ENCODE measurements at places on chromosomes 3 and 15.

DNA sequence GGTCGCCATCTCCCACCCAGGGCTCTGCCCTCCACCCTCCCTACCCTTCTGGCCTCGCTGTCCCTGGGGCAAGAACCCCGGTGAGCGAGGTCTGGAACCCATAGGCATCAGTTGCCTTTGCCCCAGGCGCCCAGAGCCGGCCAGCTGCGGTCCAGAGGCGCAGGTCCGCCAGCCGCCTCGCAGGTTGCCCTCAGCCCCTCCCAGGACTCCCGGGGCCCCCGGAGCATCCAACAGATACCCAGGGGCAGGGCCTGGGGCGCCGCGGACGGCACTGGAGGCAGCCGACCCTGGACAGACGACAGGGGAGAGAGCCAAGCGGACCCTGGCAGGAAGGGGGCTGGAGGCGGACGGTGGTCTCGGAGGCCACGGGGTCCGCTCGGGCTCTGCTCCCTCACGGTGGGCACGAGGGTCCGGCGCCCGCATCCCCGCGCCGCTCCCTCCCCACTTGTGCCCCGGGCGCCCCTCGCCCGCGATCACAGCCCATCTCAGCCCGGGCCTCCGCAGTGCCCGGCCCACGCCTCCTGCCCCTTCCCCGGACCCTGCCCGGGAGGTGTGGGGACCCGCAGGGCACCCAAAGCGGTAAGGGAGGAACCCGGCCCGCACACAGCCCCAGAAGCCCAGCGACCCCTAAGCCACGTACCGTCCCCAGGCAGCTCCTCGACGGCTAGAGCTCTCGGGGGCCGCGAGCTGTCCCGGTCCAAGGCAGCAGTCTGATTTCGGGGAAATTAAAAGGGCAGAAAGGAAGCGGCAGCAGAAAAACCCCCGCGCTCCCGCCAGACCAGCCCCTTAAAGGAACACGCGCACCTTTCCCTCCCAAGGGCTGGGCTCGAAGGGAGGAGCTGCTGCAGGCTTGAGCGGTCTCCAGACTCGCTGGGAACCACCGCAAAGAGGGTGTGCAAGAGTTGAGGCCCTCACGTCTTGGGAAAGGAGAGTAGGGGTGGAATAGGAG is at the start of gene HAPLN3:
TSS of gene HAPLN3 (minus strand) at position 726 of the 949 bp plus-strand sequence. CDS start 8,246 bp downstream, outside the sequence.
- DNase-seq: no peak

DNA sequence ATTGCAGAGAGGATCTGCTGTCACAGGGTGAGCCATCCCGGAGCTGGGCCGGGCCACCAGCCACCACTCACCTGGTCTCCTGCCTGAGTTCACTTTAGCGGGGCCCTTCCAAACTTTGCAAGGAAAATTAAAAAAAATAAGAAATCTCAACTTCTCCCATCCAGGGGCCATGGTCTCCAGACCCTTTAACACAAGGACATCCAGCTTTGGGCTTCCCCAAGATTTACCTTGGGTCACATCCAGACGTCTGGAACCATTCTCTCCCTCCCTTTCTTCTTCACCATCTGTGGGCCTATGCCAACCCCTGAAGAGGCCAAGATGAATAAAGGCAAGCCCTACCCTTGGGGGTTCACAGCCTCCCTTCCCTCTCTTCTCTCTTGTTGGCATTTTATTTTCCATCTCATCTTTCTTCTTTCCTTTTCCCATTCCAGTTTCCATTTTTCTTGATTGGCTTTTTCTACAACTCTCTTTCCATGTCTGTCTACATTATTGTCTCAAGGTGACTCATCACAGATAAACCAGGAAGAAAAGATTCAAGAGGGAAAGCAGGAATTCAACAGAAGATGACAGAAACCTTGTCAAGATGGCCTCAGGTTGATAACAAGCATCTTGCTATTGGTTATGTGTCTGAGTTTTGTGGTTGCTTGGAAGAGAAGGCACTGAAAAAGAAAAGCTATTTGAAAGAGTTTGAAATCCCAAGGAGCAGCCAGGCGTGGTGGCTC is 49.5 kb downstream of the ITGA11 start:
- DNase-seq: no peak

DNA sequence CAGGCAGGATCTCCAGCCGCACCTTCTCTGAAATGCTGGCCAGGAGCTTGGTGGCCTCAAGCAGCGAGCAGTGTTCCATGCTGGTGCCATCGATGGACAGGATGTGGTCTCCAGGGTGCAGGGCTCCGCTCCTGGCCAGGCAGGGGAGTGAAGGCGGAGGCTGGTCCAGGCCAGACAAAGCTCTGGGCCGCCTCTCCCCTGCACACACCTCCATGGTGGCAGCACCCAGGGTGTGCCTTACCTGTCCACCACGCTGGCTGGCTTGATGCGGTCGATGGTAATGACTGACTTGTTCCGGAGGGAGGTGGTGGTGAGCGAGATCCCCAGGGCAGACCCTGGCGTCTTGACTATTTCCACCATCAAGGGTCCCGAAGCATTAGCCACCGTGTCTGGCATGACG is 20.0 kb downstream of the GRIP2 start:
- no peak for DNase-seq

DNA sequence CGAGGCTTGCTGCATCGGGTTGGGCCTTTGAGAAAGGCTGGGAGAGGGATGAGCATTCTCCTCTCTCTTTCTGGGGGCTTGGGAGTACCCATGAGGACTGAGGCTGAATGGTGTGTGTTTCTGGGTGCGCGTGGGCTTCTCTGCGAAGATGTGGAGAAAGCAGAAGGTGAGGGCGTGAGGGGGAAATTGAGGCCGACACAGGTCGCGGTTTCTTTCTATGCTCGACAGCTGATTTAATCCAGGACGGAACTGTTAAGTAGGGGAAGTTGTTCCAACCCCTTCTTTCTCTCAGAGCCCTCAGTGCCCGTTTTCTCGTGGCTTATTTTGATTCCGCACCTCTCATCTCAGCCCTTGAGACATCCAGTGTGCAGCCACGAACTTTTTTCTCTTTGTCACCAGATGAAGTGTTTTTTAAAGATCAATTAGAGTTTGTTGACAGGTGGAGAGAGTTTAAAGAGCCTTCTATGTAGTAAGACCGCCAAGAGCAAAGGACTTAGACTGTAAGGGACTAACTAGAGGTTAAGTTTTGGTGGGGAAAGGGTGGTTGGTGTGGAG is 711 bp downstream of the STARD9 start:
- no peak for DNase-seq

DNA sequence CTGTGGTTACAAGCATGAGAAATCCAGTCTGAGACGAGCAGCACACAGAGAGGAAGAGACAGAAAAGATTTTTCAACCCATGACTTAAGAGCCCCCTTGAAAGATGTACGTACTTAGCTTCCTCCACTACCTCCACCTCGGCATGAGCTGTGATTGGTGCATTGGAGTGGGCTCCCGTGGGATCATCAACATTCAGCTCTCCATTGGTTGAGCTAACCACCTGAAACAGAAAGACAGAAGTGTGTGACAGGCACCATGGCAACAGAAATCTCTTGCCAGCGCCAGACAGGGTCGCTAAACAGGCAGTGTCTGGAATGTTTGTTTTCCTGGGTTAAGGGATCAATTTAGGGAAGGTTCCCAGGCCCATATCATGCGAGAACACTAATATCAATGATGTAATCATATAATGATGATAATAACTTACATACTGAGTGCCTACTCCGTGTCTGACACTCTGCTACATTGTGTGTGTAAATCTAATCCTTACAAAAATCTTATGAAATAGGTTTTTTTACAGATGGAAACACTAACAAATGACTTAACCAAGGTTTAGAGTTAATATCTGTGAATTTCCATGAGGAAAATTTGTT is 17.5 kb upstream of the PPIB start:
- peak; percentile 93 for DNase-seq

DNA sequence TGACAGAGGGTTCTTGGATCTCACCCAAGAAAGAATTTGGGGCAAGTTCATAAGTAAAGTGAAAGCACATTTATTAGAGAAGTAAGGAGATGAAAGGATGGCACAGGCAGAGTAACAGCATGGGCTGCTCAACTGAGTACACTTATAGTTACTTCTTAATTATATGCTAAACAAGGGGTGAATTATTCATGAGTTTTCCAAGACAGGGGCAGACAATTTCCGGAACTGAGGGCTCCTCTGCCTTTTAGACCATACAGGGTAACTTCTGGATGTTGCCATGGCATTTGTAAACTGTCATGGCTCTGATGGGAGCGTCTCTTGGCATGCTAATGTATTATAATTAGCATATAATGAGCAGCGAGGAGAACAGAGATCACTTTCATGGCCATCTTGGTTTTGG is 221.2 kb upstream of the STT3B start:
- DNase-seq: no peak

DNA sequence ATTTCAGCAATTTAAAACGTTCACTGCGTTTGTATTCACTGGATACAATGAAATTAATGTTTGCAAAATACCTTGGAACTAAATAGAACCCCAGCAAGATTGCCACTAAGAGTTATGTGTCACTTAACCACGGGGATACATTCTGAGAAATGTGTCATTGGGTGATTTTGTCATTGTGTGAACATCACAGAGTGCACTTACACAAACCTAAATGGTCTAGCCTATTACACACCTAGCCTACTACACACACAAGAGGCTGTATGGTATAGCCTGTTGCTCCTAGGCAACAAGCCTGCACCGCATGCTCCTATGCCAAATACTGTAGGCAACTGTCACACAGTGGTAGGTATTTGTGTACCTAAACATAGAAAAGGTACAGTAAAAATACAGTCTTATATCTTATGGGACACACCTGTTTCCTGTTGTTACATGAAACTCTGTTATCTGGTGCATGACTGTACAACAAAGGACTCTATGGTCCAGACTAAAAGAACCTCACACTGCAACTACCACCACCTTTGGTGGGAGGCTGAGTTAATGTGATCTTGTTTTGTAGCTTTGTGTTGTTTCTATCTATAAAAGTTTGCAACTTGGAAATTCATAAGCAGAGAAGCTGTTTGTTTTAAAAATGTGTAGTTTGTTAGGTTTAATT is 92.2 kb upstream of the NTRK3 start:
- DNase-seq: no peak

DNA sequence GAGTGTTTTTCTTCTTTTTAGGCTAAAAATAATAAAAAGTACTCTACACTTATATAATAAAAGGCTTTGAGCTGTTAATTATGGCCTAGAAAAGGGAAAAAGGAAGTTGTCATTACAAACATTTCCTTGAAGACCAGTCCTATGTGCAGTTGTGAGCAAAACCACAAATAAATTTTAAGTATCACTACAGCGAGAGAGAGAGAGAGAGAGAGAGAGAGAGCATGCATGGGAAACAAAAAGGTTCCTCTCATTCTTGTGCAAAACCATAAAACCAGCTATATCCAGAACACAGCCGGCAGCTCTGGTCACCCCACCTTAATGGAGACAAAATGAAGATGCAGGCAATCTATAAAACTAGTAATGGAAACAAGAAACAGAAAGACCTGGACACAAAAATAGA is 33.6 kb downstream of the HEG1 start:
- no peak for DNase-seq

DNA sequence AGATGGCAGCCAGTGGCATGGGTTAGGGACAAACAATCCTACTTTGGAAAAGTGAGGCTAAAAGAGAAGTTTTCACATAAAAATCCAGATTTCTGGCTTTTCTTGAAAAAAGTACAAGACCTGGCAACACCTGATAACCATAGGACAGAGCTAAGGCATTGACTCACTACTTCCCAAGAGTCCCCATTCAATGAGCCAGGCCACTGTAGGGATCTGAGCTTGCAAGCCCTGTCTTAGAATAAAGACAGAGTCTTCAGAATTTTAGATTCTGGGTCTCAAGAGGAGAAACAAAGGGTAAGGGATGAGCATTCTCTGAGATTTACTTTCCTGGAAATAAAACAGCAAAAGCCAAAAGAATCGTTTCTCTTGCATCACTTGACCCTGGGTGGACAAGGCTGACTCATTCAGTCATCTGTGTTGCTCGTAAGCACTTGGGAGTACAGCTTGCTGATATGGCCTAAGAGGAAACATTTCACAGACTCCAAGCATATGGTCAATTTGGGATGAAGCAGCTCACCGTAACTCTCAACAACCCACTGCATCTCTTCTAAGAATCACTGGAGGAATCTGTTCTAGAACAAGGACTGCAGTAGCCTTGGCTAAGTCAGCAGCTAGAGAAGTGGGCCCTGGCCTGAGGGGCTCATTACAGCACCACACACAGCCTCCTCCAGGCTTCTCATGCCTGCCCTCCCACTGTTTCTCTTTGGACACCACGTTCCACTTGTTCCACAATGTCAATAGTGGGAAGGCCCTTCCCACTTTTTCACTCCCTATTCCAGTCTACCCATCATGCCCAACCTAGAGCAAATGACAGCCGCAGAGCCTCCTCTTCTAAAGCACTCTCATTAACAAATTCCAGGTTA is 86.2 kb downstream of the RFTN1 start:
- no peak for DNase-seq

Data from brain (organoid and tissue), 16 donors.